EH (cell line): ENCODE measurements at places on chromosomes 1 and 21.

DNA sequence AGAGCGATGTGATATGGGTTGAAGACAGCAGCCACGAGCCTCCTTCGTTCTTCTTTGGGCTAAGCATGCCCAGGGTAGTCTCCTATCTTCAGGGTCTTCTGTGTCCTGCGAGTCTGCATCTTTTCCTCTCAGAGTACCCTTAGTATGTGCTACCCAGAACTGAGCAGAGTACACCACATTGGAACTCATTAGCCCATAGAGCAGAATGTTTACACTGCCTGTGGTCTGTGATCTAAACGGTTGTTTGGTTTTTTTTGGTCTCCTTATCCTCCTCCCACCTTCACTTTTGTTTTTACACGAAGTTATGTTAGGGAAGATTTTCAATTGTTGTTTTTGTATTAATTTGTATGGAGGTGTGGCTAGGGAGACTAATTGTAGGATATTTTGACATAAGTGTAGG, 126.4 kb downstream of the NEK7 start:
- DNase-seq: no peak

DNA sequence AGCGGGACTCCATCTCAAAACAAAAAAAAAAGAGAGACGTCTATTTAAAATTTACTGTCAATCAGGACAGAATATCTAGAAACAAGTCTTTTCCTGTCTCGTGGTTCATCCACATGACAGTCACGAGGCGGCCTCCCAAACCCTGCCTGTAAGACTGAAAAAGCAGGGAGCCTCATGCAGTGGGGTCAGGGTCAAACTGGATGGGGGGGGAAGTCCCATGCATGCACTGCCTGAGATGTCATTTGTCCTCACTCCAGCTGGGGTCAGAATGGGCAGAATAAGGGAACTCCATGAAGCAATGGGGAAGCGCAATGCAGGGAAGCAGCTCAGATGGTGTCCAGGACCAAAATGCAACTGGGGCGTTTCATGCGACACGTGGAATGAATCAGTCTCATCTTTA, 85.5 kb downstream of the PIK3CD start:
- no peak for DNase-seq

DNA sequence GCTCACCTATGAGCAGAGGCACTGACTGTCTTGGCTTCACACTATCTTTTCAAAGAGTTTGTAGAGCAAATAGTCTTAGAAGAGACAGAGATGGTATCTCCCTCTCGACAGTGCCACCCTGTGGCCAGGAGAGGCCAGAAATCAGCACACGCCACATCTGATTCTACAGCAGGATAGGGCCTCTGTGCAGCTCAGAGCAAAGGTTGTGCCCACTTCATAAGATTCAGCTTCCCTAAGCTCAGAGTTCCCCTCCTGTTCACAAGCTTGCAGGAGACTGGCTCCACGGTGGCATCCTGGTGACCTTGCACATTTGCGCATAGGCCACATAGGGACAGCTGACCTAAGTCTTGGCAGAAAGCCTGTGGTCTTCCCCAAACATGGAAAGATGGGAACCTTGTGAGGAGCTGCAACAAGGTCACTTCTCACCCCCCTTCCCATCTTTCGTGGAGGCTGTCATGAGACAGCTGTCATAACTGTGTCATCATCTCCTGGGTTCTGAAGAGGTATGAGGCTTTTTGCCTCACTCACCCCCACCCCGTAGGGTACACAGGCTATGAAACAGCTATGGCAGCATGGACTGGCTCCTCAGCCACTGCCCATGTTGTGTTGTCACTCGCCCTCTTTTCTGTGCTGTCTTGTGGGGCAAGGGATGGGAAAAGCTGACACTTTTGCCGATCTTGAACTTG, 3.0 kb downstream of the ITLN2 start:
- DNase-seq: peak; percentile 59

DNA sequence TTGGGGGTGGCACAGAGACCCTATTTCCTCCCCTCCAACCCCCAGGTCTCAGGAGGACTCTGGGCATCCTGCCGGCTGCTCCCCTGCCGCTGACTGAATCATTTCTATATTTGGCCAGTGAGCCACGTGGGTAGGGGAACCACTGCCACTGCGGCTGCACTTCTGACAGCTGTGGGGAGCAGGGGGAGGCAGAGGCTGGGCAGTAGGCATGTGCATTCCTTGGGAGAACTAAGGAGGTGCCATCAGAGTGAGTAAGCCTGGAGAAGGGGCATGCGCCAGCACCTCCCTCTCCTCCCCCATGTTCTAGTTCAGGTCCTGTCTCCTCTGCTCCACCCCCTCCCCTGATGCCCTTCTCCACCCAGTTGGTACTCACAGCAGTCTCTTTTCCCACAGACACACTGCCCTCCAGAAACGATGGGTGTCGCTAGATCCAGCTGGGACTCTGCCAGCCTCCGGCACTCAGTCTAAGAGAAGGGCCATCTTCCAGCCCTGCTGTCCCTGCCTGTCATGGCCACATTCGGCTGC, 12.0 kb downstream of the PPFIA4 start:
- peak; percentile 89 for DNase-seq

GRCh38 chr21:31482460-31482859, 138.4 kb upstream of the TIAM1 start:
- no peak for DNase-seq

- no peak for DNase-seq
Measured at GRCh38 chr1:227748496-227749182, 13.4 kb downstream of the SNAP47 start.

- DNase-seq: no peak
Measured at GRCh38 chr1:109565241-109565640, 16.8 kb downstream of the GNAI3 start.
